Brain microvascular endothelial cell (primary cell): ENCODE measurements at places on chromosomes 12 and 14.

DNA sequence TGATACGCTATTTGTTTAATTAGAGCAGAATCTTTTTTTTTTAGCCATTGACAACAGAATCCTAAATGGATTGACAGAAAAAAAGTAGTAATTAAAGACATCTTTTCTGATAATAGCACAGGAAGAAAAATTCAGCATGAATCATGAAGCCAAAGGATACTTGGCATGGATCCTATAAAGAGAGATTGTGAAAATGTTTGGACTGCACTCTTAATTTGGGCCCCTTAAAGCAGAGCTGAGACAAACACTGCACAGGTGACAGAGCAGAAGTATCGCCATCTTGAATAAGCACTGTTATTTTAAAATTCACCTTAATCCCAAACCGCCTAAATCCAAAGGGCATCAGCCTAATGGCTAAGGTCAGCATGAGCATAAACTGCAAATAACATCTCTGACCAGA is 48.8 kb upstream of the SEL1L start:
- DNase-seq, result no peak

- DNase-seq, result no peak
Observed at GRCh38 chr12:11509326-11509725, 114.0 kb upstream of the PRB2 start.

GRCh38 chr14:96197969-96198368 is 6.7 kb upstream of the BDKRB2 start:
- no peak for DNase-seq

DNA sequence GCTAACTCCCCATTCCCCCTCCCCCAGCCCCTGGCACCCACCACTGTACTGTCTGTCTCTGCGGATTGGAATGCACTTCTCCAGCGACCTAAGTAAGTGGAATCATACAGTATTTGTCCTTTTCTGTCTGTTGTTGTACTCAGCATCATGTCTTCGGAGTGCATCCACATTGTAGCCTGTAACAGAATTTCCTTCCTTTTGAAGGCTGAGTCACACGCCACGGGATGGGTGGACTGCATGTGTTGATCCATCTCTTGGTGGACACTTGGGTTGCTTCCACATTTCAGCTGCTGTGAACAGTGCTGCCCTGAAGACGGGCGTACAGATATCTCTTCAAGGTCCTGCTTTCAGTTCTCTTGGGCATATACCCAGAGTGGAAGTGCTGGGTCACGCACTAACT is 34.4 kb downstream of the DDX51 start:
- DNase-seq, result peak; percentile 18

DNA sequence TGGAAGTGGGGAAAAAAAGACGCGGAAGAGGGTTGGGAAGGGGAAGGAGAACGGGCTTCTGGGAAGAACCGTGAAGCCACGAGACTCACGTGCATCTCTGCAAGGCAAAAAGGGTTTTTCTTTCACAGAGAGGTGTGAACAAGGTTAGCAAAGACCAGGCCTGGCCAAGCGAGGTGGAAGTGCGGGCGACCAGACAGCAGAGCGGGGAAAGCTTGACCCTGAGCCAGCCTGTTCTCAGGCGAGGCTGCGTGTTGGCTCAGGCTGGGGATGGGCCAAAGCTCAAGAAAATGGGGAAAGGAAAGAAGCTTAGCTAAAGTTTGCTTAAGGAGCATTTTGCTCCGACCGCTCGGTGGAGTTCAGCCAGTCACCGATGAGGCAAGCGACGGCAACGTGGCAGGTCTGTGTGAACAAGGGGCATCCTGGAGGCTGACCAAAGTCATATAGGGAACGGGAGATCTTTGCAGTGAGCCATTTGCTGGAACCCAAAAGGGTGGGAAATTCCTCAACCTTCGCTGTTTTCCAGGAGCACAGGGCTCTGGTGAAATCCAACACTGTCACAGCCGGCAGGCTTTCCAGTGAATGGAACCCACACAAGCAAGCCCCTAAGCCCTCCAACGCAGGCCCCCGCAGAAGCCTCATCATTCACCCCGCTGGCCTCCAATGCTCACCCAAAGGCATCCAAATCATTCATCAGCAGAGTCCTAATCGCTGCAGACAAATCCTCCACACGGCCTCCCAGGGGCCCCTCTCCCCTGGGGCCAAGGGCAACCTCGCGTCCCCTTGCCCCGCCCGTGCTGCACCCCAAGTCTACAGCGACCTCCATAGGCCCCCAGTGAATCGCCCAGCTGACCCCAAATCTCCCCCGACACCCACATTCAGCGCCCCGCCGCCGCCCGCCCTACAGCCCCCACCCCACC is 754 bp downstream of the ZNF605 start:
- peak; percentile 63 for DNase-seq

GRCh38 chr14:89720076-89720687 is 234.3 kb downstream of the EFCAB11 start:
- DNase-seq, result no peak

GRCh38 chr12:48184549-48184922 is 1.1 kb downstream of the CCDC184 start:
- no peak for DNase-seq

GRCh38 chr14:95725685-95726336 is 11.9 kb upstream of the TCL1A start:
- no peak for DNase-seq

- peak; percentile 95 for DNase-seq
Observed at GRCh38 chr12:121124402-121125109, 8.1 kb upstream of the P2RX7 start.

GRCh38 chr12:108302403-108303311 is 36.5 kb downstream of the CMKLR1 start:
- no peak for DNase-seq

GRCh38 chr14:88188745-88189416 is 134.2 kb downstream of the KCNK10 start:
- no peak for DNase-seq
